A549 (cell line): ENCODE measurements at places on chromosomes 5 and 9. TPM values are rescaled to one million over a fixed set of nuclear protein-coding genes. Genes with fewer than 3 reads are reported as not detected.

SH3TC2 gene
- polyA plus RNA-seq = 0.30 to 0.55 TPM (median 0.34 TPM) in 3 replicates

OTP gene
- 0.03 to 0.04 TPM (median 0.04 TPM) in 3 replicates for polyA plus RNA-seq

SLCO6A1 gene
- not detected in 3 replicates for polyA plus RNA-seq

FCN2 gene
- not detected in 3 replicates for polyA plus RNA-seq

DNA sequence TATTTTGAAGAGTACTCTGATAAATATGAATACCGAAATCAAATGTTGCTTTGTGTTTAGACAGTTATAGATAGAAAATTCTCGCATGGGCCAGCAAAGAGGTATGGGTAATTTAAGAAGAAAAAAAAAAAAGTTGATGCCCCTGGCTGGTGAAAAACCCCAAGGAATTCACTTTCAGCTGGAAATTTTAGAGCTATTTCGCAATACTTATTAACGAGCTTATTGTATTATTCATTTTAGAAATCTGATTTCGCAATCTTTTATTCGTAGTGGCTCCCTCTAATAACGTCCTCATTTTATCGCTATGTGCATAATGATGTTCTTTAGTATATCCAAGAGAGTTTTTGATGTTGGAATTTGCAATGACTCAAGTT is 18.5 kb upstream of the FER start:
- no peak for DNase-seq

DNA sequence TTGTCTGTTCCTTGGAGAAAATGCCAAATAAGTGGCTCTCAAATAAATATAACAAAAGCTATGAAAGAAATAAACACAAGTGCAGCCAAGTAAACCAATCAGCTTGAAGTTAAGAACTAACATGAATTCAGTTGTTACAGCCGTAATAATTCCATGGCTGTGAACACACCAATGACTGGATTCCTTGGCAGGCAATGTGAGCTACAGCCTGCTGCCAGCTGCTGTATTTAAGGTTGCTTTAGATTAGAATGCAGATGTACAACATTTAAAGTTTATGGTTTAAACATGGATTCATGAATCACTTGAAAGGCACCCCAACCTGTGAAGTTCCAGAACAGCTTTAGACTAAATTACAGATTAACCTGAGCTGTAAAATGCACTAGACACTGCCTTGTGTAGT is 626.4 kb upstream of the SEMA6A start:
- no peak for DNase-seq

DNA sequence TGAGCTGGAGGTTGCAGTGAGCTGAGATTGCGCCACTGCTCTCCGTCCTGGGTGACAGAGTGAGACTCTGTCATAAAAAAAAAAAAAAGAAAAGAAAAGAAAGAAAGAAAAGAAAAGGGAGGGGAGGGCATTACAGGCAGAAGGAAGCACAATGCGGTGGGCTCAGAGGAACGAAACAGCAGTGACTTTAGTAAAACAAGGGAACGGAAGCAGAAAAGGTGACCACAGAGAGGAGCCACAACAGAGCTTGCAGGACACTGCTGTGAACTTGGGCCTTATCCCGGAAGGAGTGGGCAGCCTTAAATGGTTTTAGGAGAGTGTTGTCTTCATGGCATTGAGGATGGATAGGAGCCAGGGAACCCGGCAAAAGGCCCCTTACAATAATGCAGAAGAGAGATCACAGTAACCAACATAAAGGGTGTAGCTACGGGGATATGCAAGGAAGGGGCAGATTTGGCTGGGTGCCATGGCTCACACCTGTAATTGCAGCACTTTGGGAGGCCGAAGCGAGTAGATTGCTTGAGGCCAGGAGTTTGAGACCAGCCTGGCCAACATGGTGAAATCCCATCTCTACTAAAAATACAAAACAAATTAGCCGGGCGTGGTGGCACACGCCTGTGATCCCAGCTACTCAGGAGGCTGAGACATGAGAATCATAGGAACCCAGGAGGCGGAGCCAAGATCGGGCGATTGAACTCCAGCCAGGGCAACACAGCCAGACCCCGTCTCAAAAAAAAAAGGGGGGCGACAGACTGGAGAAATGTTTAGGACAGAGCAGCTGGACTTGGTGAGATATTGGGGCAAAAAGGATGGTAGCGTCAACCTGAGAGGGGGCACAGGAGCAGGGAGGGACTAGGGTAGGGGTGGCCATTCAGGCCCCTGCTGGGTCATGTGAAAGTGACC is 83.9 kb upstream of the ZBTB43 start:
- DNase-seq = no peak

DNA sequence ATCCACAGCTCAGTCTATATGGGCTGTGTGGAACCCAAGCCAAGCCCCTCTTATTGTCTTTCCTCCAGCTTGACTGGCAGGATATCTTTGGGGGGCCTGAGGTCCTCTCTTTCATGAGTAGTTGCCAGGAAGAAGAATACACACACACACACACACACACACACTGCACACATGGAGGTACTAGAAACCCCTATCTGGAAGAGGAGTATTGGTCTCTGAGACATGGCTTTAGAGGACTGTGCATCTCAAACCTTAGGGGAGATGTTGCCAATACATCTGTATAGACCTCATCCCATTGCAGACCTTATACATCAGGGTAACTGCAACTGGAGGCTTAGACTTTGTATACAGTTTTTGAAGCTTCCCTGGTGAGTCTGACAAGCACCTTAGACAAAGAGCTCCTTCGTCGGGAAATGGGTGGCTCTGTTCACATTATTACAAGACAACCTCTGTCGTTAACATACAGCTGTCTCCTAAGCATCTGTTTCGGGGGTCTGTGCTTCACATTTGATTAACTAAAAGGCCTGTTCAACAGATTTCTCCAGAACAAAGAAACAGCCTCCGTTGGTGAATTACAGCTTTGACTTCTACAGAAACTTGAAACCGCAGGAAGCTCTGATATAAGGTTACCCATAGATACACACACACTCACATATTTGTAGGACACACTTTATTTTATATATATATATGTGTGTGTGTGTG is 5.5 kb upstream of the ENTREP1 start:
- no peak for DNase-seq
